ACHN (cell line): ENCODE measurements at places on chromosomes 7 and 10.

- DNase-seq = peak; percentile 64
These were observed 146.5 kb downstream of the TMEM178B start for GRCh38 chr7:141220263-141220880.

- DNase-seq = peak; percentile 25
These were observed 2.6 kb downstream of the HOXA9 start for GRCh38 chr7:27162561-27163287.

DNA sequence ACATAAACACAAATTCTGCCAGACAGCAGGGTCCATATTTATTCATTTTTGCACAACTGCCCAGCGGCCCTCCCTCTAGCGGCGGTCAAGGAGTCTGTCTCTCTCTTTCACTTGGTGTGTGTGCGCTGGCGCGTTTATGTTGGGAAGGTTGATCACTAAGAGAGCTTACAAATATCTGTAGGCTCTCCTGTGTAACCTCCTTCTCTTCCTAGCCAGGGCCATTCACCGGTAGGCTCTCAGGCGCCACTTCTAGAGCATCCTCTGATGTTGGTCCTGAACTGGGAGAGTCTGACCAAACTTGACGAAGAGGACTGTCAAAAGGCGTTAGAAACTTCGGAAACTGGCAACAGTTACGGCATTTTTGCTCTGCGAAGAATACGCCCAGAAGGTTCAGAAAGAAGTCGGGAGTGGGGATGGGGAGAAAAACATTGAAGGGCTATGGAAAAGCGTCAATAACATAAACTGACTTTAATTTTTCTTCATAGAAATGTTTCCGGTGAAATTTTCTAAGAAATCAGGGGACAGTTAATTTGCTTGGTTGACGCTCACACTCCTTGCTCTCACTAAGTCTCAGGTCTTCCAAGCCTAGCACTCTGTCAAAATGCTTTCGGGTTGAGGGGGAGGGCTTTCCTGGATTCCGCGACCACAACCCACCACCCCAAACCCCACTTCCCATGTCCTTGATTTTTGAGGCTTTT lies 731.1 kb downstream of the ZWINT start:
- peak; percentile 71 for DNase-seq

GRCh38 chr10:52679117-52679516 lies 93.5 kb downstream of the MBL2 start:
- no peak for DNase-seq

- DNase-seq = peak; percentile 90
These were observed 789 bp downstream of the PDGFA start for GRCh38 chr7:518630-519483.

DNA sequence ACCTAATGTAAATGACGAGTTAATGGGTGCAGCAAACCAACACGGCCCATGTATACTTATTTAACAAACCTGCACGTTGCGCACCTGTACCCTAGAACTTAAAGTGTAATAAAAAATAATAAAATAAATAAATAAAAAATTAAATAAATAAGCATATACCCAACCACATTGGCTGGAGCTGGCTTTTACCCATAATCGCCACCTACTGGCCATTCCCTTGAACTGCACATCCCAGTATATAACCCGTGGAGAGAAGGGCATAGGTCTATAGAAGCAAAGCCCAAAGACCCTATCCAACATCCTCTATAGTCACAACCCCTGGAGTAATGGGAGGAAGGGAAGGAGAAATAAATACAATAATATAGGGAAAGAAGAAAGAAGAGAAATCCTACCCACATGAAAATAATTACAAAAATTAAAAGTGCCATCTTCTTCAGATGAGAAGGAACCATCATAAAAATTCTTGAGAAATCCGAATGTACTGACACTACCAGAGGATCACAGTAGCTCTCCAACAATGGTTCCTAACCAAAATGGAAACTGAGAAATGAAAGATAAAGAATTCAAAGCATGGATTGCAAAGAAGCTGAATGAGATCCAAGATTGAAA lies 65.6 kb downstream of the TWIST1 start:
- peak; percentile 73 for DNase-seq

DNA sequence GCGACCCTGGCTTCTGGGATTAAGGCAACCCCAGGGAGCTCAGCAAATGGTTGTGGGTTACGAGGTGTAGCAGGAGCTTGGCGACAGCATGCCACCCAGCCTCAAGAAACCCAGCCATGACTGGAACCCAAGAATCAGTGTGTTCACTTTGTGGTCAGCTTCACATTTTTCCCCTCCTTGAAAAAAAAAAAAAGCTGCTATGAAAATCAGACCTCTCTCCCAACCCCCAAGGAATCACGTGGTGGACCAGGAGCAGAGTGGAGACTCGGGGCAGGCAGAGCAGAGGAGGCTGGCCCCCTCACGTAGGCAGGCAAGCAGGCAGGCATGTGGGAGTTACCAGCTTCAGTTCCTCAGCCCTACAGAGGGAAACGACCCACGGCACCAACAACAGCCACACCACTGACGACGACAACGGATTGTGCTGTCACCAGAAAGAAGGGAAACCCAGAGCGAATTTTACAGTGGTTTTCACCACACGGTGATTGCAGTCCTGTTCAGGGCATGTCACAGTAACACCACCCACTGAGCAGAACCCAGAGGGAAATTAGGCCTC lies 203.4 kb downstream of the SLC25A13 start:
- no peak for DNase-seq

- DNase-seq = no peak
These were observed 942.9 kb downstream of the NRG3 start for GRCh38 chr10:82817676-82818422.

- DNase-seq = no peak
These were observed 129.2 kb downstream of the RPS24 start for GRCh38 chr10:78162853-78163252.

GRCh38 chr10:84312816-84313215 lies 15.6 kb upstream of the CCSER2 start:
- no peak for DNase-seq

DNA sequence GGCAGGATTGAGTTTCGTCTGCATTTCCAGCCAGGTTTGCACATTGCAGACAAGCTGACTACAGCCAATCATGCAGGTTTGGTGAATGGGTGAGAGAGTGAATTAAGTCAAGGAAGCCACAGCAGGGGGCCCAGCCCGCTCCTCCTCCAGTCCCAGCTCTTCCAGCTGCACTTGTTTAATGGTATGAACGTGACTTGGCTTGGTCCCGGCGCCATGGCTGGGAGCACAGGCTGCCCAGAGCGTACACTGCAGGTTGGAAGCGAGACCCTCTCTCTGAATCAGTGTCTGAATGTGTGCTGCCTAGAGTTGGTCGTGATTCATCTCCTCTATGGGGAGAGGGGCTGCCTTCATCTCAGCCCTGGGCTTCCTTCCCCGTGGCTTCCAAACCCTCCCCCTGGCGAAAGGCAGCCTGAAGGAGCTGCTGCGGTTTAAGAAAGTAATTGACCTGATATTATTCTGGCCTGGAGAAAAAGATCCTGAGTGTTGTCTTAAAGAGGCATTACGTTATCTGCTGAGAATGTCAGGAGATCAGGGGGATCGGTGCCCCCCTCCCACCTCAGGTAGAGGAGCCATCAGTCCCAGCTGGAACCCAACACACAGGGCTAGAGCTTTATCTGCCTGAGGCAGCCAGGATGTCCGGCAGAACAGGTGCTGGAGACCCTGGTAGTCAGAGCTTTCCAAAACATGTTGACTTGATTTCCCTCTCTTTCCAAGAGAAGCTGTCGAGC lies 132.1 kb downstream of the COL26A1 start:
- DNase-seq = no peak

GRCh38 chr10:17062955-17063484 lies 66.6 kb downstream of the CUBN start:
- DNase-seq = peak; percentile 90

GRCh38 chr10:27099448-27099847 lies 846 bp downstream of the ANKRD26 start:
- no peak for DNase-seq

- no peak for DNase-seq
These were observed 105.3 kb upstream of the KCTD7 start for GRCh38 chr7:66523409-66523808.

DNA sequence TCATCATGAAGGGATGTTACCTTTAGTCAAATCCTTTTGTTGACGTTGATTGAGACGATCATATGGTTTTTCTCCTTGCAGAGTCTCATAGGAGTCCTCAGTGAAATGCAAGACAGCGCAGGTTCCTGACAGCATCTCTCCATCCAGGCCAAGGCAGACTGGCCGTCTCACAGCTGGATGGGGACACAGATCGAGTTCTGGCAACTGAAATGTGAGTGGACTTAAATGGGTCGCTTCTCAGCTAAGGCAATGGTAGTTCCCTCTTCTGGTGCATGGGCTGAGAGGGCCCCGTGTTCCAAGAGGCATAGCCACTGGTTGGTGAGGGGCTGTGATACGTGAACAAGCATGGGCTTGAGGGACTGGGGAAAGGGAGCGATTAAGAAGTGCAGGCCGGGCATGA lies 99.3 kb upstream of the CPXM2 start:
- DNase-seq = no peak

DNA sequence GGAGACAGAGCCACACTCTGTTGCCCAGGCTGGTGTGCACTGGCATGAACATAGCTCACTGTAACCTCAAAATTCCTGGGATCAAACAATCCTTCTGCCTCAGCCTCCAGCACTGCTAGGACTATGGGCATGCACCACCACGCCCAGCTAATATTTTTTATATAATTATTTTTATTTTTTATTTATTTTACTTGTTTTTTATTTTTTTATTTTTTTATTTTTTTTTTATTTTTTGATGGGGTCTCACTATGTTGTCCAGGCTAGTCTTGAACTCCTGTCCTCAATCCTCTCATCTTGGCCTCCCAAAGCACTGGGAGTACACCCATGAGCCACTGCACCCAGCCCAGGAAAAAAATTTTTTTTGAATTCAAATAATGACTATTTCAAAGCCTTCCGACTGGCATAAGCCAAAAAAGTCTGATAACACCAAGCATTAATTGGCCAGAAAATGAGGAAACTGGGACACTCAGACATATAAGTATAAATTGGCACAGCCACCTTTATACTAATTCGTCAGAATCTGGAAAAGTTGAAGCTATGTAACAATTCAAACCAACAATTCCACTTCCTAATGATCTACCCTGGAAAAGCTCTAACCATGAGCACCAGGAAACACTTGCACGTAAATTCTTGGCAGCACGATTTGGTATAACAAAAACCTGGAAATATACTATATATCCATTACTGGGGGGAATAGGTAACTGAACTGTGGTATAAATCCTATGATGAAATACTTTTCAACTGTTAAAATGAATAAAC lies 6.3 kb downstream of the ZC3HAV1 start:
- no peak for DNase-seq

GRCh38 chr10:98486421-98486820 lies 39.7 kb upstream of the HPS1 start:
- DNase-seq = no peak

DNA sequence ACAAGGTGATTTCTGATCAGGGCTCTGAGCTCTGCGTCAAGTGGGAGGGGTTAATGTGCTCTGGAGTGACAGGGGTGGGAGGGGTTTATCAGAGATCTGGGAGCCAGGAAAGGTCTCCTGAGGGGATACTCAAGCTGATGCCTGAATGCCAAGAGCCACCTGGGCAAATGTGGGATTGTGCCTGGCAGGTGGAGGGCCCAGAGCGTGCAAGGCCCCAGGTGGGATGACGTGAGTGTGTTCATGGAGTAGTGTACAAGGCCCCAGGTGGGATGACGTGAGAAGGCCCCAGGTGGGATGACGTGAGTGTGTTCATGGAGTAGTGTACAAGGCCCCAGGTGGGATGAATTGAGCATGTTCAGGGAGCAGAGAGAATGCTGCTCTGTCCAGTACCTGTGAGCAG lies 610.3 kb downstream of the PTPRN2 start:
- DNase-seq = no peak

DNA sequence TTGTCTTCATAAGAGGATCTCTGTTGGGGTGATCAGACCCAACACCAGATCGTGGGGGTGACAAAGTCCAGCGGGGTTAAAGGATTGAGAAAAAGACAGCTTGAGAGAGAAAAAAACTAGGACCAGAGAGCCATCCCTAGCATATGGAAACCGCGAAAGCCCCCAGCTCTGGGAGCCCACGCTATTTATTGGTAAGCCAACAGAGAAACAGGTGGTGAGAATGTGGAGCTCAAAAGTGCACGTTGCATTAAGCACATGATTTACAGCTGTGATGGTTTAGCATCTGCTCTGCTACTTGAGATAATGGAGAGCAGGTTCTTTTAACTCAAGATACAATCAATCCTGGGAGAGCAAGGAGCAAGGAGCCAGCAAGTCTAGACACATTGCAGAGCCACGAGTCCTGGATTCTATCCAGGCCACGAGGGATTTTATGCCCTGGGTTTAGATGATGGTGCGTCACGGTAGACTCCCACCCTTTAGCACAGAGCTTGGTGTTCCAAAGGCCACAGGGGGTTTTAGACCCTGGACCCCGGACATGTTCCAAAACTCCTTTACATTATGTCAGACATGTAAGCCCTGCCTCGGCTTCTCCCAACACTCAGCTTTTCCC lies 755.2 kb upstream of the SORCS1 start:
- no peak for DNase-seq

DNA sequence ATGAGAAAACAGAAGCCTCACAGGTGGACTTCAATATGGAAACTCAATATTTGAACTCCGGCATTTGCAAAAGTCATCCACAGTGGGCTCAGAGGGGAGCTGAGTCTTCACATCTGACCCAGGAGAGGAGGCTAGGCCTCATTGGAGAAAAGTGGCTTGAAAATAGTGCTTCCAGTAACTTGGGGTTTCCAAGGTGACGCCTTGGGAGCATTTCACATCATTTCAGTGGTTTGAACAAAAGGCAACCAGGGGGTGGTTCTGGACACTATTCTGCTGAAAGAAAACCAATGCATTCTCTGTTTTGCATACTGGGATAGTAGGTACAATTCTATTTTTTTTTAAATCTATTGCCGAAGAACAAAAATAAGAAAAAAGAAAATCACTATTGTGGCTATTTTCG lies 599.2 kb upstream of the POM121L12 start:
- no peak for DNase-seq

GRCh38 chr7:122550545-122550944 lies 148.4 kb downstream of the RNF133 start:
- DNase-seq = peak; percentile 28

DNA sequence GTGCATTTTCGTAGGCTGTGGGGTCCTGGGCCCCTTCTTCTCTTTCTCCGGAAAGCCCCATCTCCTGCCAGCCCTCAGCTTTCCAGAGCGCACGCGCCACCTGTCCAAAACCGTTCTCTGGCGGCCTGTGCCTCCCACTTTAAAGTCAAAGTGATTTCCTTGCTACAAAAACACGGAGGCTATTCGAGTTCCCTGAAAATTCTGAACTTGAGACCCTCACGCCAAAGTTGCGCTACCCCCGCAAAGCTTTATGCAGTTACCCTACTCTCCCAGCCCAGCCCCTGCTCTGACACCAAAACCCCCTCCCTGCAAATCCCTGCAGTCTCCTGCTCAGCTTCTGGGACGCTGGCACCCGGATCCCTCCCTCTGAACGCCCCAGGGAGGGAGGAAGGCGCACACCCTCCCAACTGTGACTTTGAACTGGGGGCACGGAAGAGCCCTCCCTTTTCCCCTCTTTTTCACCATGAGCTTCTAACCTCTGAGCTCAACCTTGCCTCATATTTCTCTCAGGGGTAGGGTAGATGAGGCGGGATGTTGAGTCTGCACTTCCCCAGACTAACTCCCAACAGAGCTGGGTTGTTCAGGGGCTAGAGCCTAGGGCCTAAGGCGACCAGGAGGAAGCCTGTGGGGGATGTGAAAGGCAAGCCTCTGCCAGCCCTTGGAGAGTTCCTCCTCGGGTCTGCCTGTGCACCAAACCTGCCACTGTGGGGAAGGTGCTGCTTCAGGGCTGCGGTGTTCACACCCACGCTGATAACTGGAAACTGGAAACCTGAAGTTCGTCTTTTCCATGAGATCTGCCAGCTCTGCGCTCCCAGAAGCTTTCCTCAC lies 2.7 kb upstream of the PAX4 start:
- no peak for DNase-seq
